Pancreas (tissue), 10 donors: ENCODE measurements at places on chromosomes 2 and 18. TPM values are rescaled to one million over a fixed set of nuclear protein-coding genes. Genes with fewer than 3 reads are reported as not detected.
A peak's percentile ranks its signal among the peaks of the same experiment; 100 is the strongest.

GRCh38 chr2:219672406-219672805 is 45.0 kb downstream of the SLC4A3 start:
- no peaks in the 10 kb centered on the region for H3K36me3 ChIP-seq
- H3K4me1 ChIP-seq, result no peaks in the 10 kb centered on the region
- DNase-seq, result no peak
- no peak overlapping the region for H3K4me3 ChIP-seq
- no peaks in the 10 kb centered on the region for H3K27me3 ChIP-seq

GRCh38 chr2:236765478-236765877 is 195.9 kb downstream of the ACKR3 start:
- H3K27ac ChIP-seq, result no peak overlapping the region
- no peak for DNase-seq
- H3K4me1 ChIP-seq, result no peaks in the 10 kb centered on the region
- H3K27me3 ChIP-seq, result no peaks in the 10 kb centered on the region
- no peak overlapping the region for H3K4me3 ChIP-seq
- H3K36me3 ChIP-seq, result no peaks in the 10 kb centered on the region

DNA sequence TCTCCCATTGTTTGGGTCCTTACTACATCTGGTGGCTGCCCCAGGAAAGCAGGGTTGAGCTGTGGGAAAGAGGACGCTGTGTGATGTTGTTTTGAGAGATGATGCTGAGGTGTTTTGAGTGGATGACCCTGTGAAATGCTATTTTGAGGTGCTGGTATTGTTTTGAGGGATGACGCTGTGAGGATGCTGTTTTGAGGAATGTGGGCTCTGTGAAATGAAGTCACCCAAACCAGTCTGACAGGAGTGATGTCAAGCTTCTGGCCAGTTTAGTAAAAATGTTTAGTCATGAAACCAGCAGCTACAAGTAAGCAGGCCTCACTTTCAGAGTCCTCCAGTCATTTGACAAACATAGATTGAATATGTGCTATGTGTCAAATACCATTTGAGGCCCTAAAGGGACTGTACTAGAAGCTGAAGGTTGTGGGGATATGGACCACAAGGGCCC is 16.1 kb upstream of the PUM2 start:
- H3K27me3 ChIP-seq, result no peaks in the 10 kb centered on the region
- no peaks in the 10 kb centered on the region for H3K4me1 ChIP-seq
- no peak overlapping the region for H3K27ac ChIP-seq
- H3K4me3 ChIP-seq, result no peak overlapping the region
- no peaks in the 10 kb centered on the region for H3K36me3 ChIP-seq
- no peak for DNase-seq

- no peaks in the 10 kb centered on the region for H3K4me1 ChIP-seq
- DNase-seq, result no peak
- no peaks in the 10 kb centered on the region for H3K36me3 ChIP-seq
- no peak overlapping the region for H3K27ac ChIP-seq
- H3K27me3 ChIP-seq, result no peaks in the 10 kb centered on the region
- H3K4me3 ChIP-seq, result no peak overlapping the region
These were observed 41.5 kb upstream of the TMEM131 start for GRCh38 chr2:98037206-98037605.

DNA sequence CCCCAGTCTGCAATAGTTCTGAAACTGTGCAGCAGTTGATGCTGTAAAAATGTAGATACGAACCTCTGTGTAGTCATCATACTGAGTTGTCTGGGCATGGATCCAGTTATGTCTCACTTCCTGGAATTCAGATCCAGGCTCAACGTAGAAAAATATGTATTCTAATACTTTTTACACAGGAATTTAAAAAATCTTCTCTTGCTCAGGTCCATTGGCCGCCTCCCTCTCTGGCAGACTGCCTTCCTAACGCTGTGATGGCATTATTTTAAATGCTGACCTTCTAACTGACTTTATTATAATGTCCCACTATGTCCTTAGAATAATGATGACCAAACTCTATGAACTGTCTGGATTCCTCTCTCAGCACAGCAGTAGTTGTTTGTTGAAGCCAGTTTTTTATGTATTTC is 119.6 kb downstream of the FEZ2 start:
- no peak overlapping the region for H3K4me3 ChIP-seq
- H3K4me1 ChIP-seq, result no peaks in the 10 kb centered on the region
- peaks cover 6% of the 10 kb centered on the region for H3K36me3 ChIP-seq

GRCh38 chr2:128756365-128756717 is 437.7 kb upstream of the HS6ST1 start:
- no peak overlapping the region for H3K4me3 ChIP-seq
- H3K36me3 ChIP-seq, result no peaks in the 10 kb centered on the region
- peaks cover 18% of the 10 kb centered on the region for H3K4me1 ChIP-seq
- peak overlapping the region; percentile 64 for H3K27ac ChIP-seq
- H3K27me3 ChIP-seq, result no peaks in the 10 kb centered on the region

GRCh38 chr2:83705146-83705545 is 753.9 kb downstream of the SUCLG1 start:
- DNase-seq, result no peak
- H3K27me3 ChIP-seq, result no peaks in the 10 kb centered on the region
- H3K4me1 ChIP-seq, result no peaks in the 10 kb centered on the region
- H3K27ac ChIP-seq, result no peak overlapping the region
- no peak overlapping the region for H3K4me3 ChIP-seq
- H3K36me3 ChIP-seq, result no peaks in the 10 kb centered on the region

GRCh38 chr18:22106536-22107292 is 62.7 kb upstream of the GATA6 start:
- peak overlapping the region; percentile 40 for H3K27ac ChIP-seq
- H3K4me1 ChIP-seq, result peaks cover 6% of the 10 kb centered on the region
- no peak for DNase-seq
- H3K27me3 ChIP-seq, result no peaks in the 10 kb centered on the region

DNA sequence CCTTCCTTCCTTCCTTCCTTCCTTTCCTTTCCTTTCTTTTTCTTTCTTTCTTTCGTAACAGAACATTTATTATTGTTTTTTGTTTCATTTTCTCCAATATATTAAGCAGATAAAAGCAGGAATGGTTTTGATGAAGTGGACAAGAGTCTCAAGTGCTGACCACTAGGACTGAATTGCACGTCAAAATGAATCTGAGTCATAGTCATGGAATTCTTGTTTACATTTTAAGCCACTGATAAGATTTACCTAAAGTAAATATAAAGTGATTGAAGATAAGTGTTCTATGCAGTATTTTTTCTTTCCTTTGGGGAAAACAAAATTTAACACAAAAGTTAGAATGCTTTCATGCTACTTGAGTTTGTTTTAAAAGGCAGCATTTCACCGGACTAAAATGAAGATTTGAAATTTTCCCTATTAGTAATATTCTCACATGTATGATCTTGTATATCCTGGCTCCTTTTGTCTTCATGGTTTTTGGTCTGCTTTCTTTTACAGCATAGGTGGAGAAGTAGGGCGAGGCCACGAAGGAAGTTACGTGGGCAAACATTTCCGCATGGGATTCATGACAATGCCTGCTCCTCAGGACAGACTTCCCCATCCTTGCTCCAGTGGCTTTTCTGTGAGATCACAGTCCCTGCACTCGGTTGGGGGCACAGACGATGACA is 113.5 kb downstream of the NYAP2 start:
- H3K4me3 ChIP-seq, result no peak overlapping the region
- H3K27me3 ChIP-seq, result no peaks in the 10 kb centered on the region
- H3K27ac ChIP-seq, result no peak overlapping the region
- DNase-seq, result no peak

DNA sequence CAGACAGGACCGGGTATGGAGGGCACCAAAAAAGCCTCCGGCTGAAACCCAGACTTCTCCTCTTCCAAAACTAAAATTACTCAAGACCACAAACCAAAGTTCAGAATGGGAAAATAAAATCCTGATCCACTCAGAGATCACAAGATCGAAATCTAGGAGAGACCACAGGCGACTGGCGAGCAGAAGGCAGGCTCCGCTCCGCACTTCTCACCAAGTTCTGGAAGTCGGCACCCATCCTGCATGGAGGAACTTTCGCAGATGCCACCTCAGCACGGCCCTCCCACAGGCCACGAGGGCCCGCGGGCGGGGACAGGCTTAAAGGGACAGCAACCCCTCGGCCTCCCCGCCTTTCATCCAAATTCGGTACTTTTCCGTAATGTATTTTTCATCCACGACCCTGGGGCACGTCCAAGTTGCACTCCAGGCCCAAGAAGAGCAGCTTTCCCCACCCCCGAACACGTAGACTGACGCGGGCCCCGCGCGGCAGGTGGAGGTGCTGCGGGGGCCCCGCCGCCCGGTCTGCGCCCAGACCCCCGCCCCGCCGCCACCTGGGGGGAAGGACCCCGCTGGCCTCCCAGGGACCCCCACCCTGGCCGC is 43.7 kb downstream of the HDLBP start:
- DNase-seq, result peak; percentile 86
- H3K4me3 ChIP-seq, result peak overlapping the region; percentile 95

DNA sequence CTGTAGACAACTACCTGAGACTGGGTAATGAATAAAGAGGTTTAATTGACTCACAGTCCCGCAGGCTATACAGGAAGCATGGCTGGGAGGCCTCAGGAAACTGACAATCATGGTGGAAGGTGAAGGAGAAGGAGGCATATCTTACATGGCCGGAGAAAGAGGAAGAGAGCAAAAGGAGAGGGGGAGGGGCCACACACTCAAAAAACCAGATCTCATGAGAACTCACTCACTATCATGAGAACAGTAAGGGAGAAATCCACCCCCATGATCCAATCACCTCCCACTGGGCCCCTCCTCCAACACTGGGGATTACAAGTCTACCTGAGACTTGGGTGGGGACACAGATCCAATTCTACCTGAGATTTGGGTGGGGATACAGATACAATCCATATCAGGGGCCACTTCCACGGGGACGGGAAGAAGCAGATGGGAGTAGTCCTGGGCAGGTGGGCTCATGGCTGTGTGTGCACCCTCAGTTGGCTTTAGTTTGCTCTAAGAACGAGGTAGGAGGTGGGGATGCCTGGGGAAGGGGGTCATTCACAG is 9.9 kb downstream of the MAB21L4 start:
- no peaks in the 10 kb centered on the region for H3K36me3 ChIP-seq
- DNase-seq, result no peak
- H3K4me1 ChIP-seq, result no peaks in the 10 kb centered on the region

GRCh38 chr18:77061946-77062517 is 70.6 kb downstream of the MBP start:
- no peak overlapping the region for H3K4me3 ChIP-seq
- no peaks in the 10 kb centered on the region for H3K27me3 ChIP-seq
- peak overlapping the region; percentile 58 for H3K27ac ChIP-seq
- H3K4me1 ChIP-seq, result no peaks in the 10 kb centered on the region
- no peak for DNase-seq

- no peak overlapping the region for H3K4me3 ChIP-seq
- no peak for DNase-seq
- H3K27ac ChIP-seq, result no peak overlapping the region
- no peaks in the 10 kb centered on the region for H3K27me3 ChIP-seq
- H3K4me1 ChIP-seq, result no peaks in the 10 kb centered on the region
- no peaks in the 10 kb centered on the region for H3K36me3 ChIP-seq
These were observed 224.5 kb downstream of the CYP26B1 start for GRCh38 chr2:71923143-71923525.

DNA sequence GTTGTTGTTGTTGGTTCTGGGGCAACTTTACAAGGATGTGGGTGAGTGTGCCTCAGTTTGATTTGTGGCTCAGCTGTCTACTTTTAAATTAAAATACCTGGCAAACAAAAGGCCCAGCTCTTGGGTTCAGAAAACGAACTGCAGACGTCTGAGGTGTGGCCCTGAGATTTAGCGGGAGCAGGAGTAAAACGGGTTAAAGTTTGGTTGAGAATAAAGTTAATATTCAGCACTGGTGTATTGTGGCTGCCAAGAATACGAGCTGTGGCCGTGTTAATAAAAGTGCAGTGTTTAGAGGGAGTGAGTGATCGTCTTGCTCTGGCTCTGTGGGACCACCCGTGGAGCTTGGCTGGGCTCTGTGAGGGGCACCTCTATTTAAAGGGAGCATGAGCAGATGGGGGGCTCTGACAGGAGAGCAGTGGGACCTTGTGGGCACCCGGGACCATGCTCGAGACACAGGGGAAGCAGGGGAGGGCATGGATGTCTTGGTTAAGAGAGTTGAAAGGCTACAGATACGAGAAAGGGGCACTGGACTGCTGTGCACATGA is 80.3 kb downstream of the VAPA start:
- H3K27ac ChIP-seq, result peak overlapping the region; percentile 66
- peaks cover 8% of the 10 kb centered on the region for H3K4me1 ChIP-seq
- H3K4me3 ChIP-seq, result no peak overlapping the region
- peak; percentile 18 for DNase-seq
- no peaks in the 10 kb centered on the region for H3K36me3 ChIP-seq

GRCh38 chr2:173075781-173076580 is at the start of gene MAP3K20:
TSS of gene MAP3K20 (plus strand) at chr2:173075846. CDS start at chr2:173091032, 15,186 bp downstream.
- H3K27ac ChIP-seq, result peak within 1 kb of the TSS; percentile 82
- DNase-seq, result peak; percentile 67
- peak within 1 kb of the TSS; percentile 82 for H3K4me3 ChIP-seq
- no peaks in the 10 kb centered on the region for H3K36me3 ChIP-seq

DNA sequence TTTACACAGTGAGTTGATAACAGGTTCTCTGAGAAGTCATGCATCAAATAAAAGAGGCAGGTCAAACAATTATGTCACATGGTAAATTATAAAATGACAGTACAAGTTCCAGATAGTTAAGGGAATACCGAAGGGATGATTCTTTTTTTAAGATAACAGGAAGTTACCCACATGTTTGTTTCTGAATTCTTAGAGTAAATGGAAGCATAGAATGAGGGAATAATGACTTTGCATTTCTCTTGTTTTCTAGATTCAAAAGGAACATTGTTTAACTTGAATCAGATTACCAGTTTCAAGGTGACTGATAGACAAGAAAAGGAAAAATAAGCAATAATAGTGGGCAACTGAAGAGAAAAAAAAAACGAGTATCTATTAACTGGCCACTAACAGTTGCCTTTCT is 124.5 kb downstream of the MIB1 start:
- H3K4me1 ChIP-seq, result no peaks in the 10 kb centered on the region
- DNase-seq, result no peak

GRCh38 chr2:8333177-8333831 is 348.6 kb upstream of the ID2 start:
- H3K27ac ChIP-seq, result no peak overlapping the region
- DNase-seq, result no peak
- no peaks in the 10 kb centered on the region for H3K27me3 ChIP-seq

GRCh38 chr2:138974651-138975050 is 194.5 kb upstream of the NXPH2 start:
- H3K36me3 ChIP-seq, result no peaks in the 10 kb centered on the region
- no peaks in the 10 kb centered on the region for H3K4me1 ChIP-seq
- DNase-seq, result no peak
- no peaks in the 10 kb centered on the region for H3K27me3 ChIP-seq
- no peak overlapping the region for H3K27ac ChIP-seq

Gene GPATCH11
- total RNA-seq, result 1.5 TPM

Gene NCL
- 217 TPM for total RNA-seq

Gene ALK
- total RNA-seq, result 0.14 TPM

Gene G6PC2
- total RNA-seq, result 2.2 TPM

Gene CPO
- total RNA-seq, result 0.16 TPM

Gene EDAR
- 0.34 TPM for total RNA-seq

Gene CIB4
- total RNA-seq, result 0.51 TPM

Gene PARD3B
- total RNA-seq, result 12.2 TPM

Gene RAB17
- 19.2 TPM for total RNA-seq

Gene NUP35
- 9.9 TPM for total RNA-seq
